Activated naive CD8-positive, alpha-beta T cell treated with anti-CD3 and anti-CD28 coated beads, Interleukin-2, amount 10 ng/mL, durations not matched to agents 7 days and 5 days (primary cell): ENCODE measurements at places on chromosomes 7 and 10. TPM values are rescaled to one million over a fixed set of nuclear protein-coding genes. Genes with fewer than 3 reads are reported as not detected.

DNA sequence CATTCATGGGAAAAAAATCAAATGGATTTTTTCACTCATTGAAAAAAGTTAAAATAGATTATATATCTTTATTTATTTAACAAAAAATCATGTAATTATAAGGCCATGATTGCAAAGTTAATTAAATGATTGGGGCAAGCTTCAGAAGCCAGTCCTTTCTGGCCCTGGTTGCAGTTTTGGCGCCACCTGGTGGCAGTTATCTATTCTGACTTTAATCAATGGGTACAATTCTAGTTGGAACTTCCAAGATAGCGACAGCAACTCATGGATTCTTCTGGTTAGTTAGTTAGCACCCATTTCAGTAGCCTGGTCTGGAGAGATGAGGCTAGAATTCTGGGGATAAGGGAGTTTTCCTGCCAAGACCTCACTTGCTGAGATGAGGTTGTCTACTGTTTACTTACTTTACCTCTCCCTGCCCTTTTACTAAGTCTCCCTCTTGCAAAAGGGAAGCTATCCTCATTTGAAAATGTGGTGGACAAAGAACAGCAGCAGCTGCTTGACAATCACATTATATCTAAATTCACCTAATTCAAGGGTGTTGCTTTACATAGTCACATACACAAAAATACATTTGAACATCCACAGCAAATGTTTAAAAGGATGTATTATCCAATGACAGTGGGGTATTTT, 42.3 kb downstream of the NOC3L start:
- peak; percentile 57 for DNase-seq

- no peak for DNase-seq
These were observed 40.3 kb upstream of the RSBN1L start for GRCh38 chr7:77655836-77656455.

GRCh38 chr7:153433223-153433622, 619.0 kb upstream of the DPP6 start:
- DNase-seq = no peak

GRCh38 chr7:426510-426909, 93.1 kb downstream of the PDGFA start:
- DNase-seq = no peak

DNA sequence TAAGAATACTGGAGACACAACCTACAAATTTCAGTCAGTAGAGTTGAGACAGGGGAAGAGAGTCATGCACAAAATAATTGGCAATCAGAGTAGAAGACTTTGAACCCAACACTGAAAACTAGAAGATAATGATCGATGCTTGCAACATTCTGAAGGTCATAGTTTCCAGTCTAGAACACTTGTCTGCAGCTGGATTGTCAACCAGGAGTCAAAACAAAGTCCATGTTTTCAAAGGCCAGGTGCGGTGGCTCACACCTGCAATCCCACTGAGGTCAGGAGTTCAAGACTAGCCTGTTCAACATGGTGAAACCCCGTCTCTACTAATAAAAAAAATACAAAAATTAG, 26.8 kb upstream of the SMURF1 start:
- DNase-seq = no peak

DNA sequence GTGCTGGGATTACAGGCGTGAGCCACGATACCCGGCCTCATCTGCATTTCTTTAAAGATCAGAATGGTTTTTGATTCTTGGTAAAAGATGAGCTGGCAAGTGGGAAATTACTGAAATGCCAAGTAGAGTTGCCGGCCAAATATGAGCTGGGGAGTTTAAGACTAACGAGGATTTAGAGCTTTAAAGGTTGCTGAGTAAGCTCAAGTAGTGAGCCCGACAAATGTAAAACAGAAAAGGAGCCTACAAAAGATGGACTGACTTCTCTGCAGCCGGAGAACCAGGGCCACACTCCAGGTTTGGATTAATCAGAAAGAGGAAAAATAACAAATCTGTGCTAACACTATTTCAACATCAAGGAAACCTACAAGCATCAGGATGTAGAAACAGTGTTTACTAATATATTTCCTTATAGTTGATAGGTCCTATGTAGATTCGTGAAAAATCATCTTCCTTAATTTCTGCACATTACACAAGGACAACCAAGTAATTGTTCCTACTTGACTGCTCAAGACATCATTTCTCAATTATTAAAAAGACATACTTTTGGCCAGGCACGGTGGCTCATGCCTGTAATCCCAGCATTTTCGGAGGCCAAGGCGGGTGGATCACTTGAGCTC, 49.6 kb downstream of the MPP7 start:
- DNase-seq = no peak

- no peak for DNase-seq
These were observed at the start of gene C10orf62 for GRCh38 chr10:97589479-97589878. Gene C10orf62, plus strand, starts transcription at chr10:97589721. Its CDS starts 177 bp downstream, at chr10:97589898.

Gene OLAH
- 0.61 TPM for total RNA-seq

Gene STMP1
- total RNA-seq = 23.3 TPM

Gene UNC5B
- total RNA-seq = not detected

Gene ITPRIP
- 24.7 TPM for total RNA-seq

Gene HOXA5
- not detected for total RNA-seq
